Breast epithelium (tissue), 4 donors: ENCODE measurements at places on chromosomes 2 and 18. TPM values are rescaled to one million over a fixed set of nuclear protein-coding genes. Genes with fewer than 3 reads are reported as not detected.

CFAP65 gene
- total RNA-seq = not detected

LIPG gene
- 1.6 TPM for total RNA-seq

GKN2 gene
- not detected for total RNA-seq

ABCG5 gene
- total RNA-seq = not detected

MAB21L4 gene
- 2.3 TPM for total RNA-seq

OR6B2 gene
- not detected for total RNA-seq

- no peak for DNase-seq
These were observed 177.3 kb upstream of the SPOPL start for GRCh38 chr2:138324068-138324771.

DNA sequence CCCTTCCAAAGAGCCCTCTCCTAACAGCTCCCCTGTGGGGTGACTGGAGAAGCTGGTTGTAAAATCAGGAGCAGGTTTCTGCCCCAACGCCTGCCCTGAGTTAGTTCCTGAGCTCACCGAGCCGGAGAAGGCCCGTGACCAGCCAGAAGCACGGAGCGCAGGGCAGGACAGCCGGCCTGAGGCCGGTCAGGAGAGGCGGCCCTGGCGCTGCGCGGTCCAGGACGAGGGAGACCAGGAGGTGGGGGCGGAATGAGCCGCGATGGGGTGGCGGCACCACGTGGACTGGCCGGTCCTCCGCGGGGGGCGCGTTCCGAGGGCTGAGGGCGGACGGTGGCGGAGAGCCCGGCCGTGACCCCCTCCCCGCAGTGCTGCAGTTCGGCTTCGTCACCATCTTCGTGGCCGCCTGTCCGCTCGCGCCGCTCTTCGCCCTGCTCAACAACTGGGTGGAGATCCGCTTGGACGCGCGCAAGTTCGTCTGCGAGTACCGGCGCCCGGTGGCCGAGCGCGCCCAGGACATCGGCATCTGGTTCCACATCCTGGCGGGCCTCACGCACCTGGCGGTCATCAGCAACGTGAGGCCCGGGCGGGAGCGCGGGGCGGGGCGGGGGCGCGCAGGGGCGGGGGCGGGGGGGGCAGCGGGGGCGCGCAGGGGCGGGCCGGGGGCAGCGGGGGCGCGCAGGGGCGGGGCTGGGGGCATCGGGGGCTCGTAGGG is 29.0 kb downstream of the ANO7 start:
- peak; percentile 69 for DNase-seq

GRCh38 chr2:230068016-230068650 is 591 bp downstream of the SLC16A14 start:
- DNase-seq = no peak

DNA sequence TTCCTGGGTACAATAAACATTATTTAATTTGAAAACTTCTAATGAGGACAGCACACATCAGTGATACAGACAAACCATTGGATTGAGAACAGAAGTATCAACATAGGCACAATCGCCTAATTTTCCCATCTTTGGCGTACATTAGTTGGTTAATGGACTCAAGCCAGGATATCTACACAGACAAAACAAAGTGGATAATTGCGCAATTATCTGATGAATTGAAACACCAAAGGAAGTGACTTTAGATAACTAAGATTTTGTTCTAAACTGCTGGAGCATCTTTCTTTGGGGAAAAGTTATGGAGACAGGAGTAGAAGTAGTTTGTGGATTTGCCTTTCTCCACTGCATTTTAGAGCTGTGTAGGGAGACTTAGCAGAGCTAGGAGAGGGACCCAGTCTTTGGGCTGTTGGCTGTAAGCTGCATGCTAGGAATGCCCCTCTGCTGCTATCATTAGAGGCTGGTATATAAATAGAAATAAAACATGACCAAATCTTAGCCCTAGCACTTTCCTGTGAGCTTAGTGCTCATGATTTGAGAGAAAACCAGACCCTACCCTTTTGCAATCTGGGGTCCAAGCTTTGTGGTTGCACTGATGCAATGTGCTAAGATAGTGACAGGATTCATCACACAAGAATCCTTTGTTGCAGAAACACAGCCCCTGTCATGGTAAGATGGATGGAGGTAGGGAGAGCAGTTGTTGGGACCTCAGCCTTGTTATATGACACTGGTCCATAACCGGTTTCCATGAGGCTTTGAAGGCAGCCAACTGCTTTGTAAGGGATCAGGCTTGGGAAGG is 264.5 kb upstream of the PIK3C3 start:
- DNase-seq = no peak

DNA sequence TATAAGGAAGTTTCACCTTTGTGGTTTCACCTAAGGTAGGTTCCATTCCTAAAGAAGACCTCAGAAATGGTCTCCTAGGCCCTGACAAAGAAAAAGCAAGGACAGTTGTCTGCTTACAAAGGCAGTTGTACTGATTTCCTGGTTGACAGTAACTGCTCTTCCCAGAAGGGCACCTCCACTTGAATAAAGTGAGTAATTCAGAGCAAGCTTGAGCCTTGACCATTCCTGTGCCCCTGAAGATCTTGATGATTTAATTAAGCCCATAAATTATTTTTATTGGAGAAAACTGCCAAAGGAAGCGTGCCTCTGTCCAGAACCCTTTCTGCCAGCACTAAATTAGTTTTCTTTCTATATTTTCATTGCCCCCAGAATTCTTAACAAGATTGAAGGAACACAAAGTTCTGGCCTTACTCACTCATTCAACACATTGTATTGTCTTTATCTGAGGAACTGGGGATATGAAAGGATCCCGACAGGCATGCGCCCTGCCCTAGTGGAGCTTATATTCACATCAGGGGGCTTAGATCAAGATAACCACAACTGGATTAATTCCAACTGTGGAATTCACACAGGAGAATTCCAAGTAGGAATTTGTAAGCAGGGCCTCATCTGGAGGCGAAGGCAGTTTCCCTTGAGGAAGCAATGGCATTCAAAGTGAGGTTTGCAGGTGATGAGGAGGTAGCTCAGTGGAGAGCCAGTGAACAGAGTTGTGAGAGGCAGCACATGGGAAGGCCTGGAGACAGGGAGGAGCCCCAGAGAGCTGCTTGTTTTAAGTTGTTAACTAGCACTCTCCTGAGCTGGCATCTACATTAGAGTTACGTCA is 21.2 kb downstream of the PTRHD1 start:
- DNase-seq = no peak

DNA sequence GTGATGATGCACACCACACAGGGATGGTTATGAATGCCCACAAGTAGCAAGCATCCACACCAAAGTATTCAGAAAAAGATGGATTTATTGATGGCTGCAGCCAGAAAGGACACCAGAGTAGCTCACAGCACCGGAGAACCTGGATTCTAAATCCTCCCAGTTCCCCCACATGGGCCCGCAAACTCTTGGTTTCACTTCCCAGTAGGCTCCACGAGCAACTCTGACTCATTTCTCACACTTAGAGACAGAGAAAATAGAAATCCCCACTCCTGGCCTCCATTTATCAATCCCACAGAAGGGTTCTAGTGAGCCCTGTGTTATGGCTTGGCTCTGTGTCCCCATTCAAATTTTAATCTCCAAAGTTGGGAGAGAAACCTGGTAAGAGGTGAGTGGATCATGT is 426.7 kb upstream of the MYT1L start:
- DNase-seq = no peak

DNA sequence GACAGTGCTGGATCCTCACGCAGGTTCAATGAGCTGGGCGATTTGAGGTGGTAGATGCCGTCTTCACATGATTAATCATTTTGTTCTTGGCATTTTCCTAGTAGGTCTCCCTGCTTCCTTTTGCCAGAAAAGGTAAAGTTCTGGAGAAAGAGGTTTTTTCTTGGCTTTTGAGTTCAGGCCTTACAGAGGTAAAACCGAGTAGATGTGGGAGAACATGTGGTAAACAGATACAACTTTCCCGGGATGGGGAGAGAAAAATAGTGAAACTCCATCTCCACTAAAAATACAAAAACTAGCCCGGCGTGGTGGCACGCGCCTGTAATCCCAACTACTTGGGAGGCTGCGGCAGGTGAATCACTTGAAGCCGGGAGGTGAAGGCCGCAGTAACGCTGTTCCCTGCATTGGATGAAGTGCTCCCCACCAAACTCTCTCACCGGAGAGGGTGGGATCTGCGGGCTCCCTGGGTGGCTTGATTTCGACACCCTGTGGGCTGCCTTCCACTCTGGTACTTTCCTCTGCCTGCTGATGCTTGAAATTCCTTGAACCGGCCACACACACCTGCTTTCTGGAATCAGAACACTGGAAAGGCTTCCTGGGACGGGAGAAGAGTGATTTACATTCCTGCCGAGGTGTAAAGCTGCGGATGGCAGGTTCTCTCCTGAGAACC is 88.8 kb downstream of the ACTR3 start:
- DNase-seq = no peak

GRCh38 chr2:174916270-174916930 is 88.8 kb downstream of the CHN1 start:
- DNase-seq = no peak

- DNase-seq = no peak
These were observed 199.0 kb downstream of the LPIN1 start for GRCh38 chr2:11945139-11946126.

DNA sequence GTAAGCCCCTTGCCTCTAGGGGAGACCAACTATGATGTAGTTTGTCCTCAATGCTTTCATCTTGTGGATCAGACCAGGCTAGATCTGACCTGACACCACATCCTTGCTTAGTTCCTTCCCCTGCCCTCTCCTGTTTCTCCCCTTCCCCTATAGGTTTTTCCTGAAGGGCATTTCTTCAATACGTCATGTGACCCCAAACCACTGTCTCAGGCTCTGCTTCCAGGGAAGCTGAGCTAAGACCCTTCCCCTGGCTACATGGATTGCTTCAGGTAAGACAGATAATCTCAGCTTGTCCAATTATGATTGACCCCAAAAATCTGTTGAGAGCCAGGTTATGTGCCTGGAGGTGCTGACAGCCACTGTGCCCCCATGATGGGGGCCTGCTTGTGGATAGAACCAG is 22.6 kb upstream of the TTL start:
- DNase-seq = no peak

- DNase-seq = peak; percentile 48
These were observed 20.4 kb downstream of the MBP start for GRCh38 chr18:77111951-77112746.

DNA sequence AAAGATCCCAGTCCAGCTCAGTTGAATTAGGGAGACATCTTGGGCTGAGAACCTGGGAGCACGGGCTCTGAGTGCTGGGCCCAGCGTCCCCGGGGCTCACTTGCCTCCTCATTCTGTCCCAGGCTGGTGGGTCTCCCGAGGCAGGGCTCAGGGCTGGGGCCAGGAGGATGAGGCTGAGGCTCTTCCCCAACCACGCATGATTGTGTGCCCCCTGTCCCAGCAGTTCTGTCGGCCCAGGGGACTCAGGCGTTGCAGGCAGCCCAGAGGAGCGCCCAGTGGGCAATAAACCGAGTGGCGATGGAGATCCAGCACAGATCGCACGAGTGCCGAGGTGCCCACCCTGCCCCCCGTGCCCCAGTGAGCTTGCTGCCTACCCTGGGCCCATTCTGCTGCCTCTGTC is 910 bp downstream of the PRSS56 start:
- no peak for DNase-seq

- no peak for DNase-seq
These were observed 7.0 kb downstream of the INPP1 start for GRCh38 chr2:190350371-190350770.

GRCh38 chr2:23589739-23590138 is 204.8 kb downstream of the KLHL29 start:
- DNase-seq = no peak
